Eye (tissue), 1 donor: ENCODE measurements at places on chromosomes 3 and 15.
A peak's percentile ranks its signal among the peaks of the same experiment; 100 is the strongest.

GRCh38 chr3:52453496-52454249 lies at the start of gene TNNC1:
Gene TNNC1, minus strand, starts transcription at chr3:52454041. Its CDS starts 26 bp downstream, at chr3:52454015.
- no peak for DNase-seq

DNA sequence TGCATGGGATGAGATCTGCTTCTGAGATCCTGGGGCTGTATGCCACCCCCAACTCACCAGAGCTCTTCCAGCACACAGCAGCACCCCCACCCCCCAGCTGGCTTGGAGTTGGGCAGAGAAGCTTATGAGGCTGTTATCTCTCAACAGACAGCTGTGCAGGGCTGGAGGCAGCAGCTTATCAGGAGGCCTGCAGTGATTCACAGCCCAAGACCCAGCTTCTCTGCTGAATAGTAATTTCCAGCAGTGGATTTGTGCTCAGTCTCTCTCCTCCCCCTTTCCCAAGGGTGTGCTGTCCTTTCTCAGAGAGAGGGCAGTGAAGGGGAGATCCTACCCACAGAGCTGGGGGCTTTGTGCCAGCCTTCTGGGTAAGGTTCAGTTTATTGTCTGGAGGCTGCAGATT lies 2.1 kb downstream of the RPP25 start:
- no peak for DNase-seq

DNA sequence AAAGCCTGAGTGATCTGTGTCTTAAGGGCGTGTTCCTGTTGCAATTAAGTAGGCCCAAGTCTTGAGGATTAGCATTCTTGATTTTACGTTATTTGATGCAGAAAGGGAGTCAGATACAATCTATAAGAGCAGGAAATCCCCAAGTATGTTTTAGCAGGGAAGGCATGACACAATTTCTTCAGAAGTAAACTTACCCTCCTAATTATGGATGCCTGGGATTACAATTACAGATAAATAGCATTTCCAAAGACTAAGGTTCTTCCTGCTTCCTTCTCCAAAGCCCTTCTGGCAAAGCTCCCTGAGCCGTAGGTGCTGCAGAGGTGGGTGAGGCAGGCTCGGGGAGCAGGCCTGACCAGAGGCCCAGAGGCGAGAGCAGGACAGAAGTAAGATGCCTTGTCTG lies 34.9 kb upstream of the ST6GAL1 start:
- no peak for DNase-seq

- no peak for DNase-seq
Measured at GRCh38 chr3:26460985-26461384, 161.6 kb upstream of the LRRC3B start.

DNA sequence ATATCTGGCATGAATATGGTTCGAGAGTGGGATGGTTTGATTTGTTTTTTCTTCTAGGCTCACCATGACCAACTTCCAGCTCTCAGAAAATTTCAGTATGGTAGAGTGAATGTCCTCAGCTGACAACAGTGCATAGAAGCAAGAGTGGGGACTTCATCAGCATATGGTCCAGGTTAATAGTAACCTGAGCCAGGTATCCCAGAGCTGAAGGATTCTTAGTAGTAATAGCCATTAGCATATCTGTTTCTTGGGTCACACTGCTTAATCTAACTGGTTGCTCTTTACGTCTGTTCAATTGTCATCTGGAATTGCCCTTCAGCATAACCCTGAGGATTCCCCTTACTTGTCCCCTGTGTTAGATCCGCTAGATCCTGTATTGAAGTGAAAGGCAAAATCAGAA lies 151.8 kb downstream of the GMNC start:
- no peak for DNase-seq

DNA sequence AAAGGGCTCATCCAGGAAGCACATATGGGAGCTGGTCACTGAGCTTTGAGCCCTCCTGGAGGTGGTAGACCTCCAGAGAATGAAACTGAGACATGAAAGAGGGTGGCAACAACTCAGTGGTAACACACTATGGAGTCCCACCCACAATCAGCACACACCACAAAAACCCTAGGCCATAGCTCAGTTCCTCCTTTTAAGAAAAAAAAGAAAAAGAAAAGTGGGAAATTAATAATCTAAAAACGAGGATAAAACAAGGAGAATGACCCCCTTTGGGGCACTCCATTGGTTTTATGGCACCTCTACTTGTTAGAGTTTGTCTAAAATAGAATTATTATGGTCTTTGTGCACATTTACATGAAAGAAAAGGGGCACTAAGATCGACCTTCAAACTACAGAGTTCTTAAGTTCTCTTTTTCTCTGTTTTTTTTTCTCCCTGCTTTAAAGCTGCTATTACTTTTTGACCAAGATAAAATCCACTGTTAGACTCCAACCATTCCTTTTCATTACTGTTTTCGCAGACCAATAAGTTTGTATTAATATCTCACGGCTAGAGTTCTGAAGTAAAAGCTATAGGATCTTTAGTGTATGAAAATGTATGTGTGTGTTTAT lies 40.2 kb upstream of the ZBTB20 start:
- DNase-seq = no peak

DNA sequence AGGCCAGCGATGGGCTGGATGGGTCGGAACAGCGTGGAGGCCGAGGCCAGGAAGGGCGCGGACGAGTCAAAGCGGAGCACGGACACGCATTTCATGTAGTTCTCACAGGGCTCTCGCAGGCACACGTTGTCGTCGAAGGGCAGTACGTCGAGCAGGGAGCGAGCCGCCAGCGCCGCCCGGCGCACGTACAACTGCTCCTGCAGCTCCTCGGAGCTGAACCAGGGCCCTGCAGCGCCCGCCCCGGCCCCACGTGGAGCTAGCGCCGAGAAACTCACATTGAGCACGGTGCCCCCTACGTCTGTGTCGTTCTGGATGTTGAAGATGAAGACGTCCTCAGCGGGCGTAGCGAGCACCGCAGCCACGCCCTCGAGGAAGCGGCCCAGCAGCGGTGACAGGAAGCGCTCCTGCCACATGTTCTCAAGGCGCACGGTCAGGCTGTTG lies 5.8 kb downstream of the CELSR3 start:
- no peak for DNase-seq

GRCh38 chr15:68217341-68217740 lies 12.2 kb downstream of the CLN6 start:
- no peak for DNase-seq

DNA sequence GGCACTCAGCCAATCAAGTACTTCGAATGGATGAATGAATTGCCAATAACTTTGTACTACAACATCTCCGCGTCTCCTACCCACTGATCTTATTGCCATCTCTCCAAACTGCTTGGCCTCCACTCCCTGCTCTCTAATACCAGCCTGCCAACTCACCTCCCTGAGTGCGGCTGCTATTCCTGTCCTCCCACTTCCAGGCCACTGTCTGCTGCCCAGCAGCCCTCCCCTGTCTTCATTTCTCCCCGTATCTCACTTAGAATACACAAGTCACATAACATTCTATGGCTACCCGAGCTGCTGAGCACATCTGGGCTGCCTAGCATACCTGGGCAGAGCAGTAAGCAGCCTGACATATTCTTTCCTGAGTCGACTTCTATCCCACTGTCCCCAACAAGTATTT lies 149.9 kb upstream of the LRTM1 start:
- DNase-seq = no peak

GRCh38 chr3:140903196-140903595 lies 38.4 kb upstream of the SLC25A36 start:
- DNase-seq = no peak

DNA sequence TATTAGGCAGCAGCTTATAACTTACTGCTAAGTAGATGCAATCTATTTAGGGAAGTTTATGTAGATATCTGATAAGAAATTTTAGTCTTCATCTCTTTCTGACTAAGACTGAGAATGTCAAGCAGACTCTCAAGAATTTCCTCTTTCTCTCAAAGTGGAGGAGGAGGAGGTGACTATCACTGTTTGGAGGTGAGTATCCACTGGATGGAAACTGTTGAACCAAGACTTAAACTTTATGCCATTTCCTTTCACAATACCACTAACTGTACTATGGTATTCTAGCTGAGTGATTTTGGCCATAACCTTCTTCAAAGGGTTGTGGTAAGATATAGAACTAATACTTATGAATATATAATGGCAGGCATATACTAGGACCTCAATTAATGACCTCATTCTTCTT lies 64.6 kb downstream of the TPRG1 start:
- no peak for DNase-seq

DNA sequence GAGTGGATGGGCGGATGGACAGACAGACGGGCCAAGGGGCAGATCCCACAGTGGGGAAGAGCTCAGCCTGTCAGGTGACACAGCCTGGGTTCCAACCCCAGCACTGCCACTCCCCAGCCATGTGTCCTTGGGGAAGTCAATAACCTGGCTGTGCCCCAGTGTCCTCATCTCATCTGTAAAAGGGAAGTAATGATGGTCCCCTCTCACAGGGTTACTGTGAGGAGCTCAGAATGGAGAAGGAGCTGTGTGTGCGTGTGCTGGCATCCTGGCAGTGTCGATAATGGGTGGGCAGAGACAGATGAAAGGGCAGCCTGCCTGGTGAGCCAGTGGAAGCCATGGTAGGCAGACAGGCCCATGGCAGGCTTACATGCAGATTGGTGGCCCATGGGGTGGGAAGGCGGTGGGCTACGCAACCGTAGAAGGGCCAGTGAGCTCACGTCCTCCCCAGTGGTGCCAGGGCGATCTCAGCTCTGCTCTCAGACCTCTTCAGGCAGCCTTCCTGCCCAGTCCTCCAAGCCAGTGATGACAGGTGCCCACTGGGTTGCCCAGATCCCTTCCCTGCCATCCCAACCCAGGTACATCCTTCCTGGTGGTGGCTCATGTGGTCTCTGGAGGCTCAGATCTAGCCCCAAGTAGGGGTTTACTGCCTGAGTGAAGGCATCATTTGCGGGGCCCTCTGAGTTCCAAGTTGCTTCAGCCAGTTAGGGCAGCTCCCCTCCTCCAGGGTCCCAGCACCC lies 2.3 kb upstream of the DNAJB8 start:
- no peak for DNase-seq

DNA sequence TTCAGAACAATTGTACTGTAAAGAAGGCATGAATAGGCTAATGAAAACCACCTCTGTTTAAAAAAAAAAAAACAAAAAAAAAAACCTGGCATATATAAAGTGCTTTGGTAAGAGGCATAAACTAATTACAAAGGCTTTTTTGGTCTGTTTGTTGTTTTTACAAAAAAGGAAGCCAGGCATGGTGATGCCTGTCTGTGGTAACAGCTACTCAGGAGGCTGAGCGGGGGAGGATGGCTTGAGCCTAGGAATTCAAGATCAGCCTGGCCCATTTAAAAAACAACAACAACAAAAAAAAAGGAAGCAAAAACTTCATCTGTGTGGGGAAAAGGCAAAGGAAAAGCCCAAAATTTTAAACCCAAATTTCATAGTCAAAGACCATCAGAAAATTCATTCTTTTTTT lies 47.0 kb downstream of the OSBPL10 start:
- DNase-seq = no peak

DNA sequence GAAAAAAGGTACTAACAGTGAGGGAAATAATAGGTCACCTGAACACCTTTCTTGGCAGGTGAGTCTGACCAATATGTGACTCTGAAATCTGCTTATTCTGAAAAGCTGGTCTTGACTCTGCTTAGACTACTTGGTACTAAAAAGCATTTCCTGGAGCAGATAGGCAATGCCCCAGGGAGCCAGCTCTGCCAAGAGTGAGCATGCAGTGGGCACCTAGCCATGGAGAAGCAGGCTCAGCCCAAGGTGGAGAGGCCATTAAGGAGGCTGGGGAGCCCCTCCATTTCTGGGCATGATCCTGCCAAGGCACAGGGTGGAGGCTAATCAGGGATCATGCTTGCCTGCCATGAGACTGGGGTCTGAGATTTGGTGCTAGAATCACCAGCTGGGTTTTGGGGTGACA lies 1.6 kb upstream of the LTF start:
- DNase-seq = no peak

GRCh38 chr3:25916321-25916720 lies 126.4 kb downstream of the OXSM start:
- no peak for DNase-seq

- no peak for DNase-seq
Measured at GRCh38 chr15:95501865-95502264, 828.6 kb upstream of the NR2F2 start.

DNA sequence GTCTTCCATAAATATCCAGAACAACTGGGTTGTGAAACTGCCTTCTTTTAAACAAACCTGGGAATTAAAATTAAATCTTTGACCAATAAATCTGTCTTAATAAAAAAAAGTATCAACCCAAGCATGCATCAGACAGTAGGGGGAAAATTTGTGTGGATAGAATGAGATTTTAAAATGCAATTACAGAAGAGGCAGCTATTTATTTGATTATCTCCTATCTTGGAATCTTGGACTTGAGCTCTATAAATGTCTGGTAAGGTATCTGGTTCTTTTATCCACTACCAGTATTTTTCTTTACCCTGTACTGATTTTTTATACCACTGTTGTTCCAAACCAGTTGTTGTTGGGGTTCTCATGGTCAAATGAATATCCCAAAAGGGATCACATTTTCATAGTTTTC lies 157.6 kb upstream of the VEPH1 start:
- no peak for DNase-seq

DNA sequence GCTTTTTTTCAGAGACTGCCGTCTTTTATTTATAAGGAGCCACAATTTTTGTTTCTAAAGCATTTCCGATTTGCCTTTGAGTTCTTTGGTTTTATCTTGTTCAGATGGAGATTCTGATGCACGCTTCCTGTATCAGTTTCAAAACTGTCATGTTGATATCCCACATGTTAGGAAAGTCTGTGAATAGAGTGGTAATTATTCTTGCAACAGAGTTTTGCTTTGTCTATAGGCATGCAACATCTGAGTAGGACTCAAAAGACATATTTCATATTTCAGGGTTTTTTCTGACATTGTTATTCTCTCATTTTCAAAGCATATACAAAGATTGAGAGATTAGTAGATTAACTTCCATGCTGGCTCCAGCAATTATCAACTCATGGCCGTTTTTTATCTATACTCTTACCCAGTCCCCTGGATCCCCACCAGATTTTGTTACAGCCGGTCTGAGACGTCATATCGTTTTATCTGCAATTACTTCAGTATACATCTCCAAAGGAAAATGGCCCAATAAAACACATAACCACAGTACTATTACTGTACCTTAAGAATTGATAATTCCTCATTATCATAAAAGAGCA lies 22.4 kb downstream of the PAQR5 start:
- DNase-seq = no peak

DNA sequence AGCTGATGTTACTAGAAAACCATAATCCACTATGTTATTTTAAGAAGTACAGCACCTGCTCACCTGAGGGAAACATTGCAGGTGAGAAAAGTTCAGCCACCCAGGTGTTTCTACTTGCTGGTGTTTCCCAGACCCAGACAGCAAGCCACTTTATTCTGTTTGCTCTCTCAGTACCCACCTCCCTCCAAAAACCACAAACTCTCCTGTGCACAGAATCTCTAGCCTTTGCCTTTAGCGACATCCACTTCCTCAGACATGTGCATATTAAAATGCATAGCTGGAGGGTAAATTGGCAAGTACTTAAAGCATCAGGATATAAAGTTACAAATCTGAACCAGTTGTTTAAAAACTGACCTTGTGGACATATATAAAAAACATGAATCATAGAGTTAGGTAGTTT lies 36.7 kb downstream of the VGLL3 start:
- DNase-seq = peak; percentile 33

- DNase-seq = no peak
Measured at GRCh38 chr3:103308921-103309320, 874.1 kb downstream of the ZPLD1 start.
